NCI-H2107 (cell line): ENCODE measurements at places on chromosomes 1 and 21.
A peak's percentile ranks its signal among the peaks of the same experiment; 100 is the strongest.

- DNase-seq, result no peak
Measured at GRCh38 chr1:12143631-12144155, 23.1 kb upstream of the TNFRSF1B start.

- no peak for DNase-seq
Measured at GRCh38 chr1:92563457-92564216, 76.9 kb upstream of the GFI1 start.

GRCh38 chr1:226548256-226549093, at the start of gene STUM:
Gene STUM, plus strand, starts transcription at chr1:226548764. Its CDS starts 141 bp downstream, at chr1:226548905.
- DNase-seq, result peak; percentile 30

GRCh38 chr1:47432071-47433036, 5.5 kb upstream of the FOXD2 start:
- no peak for DNase-seq

- no peak for DNase-seq
Measured at GRCh38 chr21:42162831-42163510, 56.0 kb upstream of the ABCG1 start.

DNA sequence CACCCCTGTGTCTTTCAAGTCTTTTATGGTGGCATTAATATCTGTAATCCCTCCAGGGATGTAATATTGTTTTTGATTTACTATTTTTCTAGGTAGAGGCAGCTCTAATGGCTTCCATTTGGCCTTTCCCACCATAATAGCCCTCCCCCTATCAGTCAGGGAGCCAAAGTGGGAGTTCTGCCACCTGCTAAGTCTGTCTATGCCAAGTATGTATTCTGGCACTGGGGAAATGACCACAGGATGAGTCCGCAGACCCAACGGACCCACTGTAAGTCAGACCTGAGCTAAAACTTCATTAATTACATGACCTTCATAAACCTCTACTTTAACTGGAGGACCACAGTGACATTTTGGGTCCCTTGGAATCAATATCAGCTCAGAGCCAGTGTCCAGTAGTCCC, 77.1 kb downstream of the GBP6 start:
- DNase-seq, result no peak

DNA sequence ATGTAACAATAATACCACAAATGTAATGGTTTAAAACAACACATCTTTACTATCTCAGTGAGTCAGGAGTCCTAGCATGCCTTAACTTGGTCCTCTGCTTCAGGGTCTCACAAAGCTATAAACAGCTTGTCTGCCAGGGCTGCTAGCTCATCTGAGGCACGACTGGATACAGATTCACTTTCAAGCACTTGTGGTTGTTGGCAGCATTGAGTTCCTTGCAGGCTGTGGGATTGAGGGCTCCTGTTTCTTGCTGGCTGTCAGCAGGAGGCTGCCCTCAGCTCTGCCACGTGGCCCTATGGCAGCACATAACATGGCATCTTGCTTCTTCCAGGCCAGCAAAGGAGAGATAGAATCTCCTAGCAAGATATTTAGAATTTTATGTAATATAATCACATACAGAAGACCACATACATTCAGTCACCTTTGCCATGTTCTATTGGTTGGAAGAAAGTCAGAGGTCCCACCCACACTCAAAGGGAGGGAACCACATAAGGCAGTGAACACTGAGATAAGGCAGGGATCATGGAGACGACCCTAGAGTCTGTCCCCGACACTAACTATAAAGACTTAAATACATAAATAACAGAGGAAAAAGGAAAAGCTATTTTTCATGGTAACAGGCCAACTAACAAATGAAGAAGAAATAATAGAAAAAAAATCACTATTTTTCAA, 18.9 kb upstream of the IPP start:
- peak; percentile 52 for DNase-seq

DNA sequence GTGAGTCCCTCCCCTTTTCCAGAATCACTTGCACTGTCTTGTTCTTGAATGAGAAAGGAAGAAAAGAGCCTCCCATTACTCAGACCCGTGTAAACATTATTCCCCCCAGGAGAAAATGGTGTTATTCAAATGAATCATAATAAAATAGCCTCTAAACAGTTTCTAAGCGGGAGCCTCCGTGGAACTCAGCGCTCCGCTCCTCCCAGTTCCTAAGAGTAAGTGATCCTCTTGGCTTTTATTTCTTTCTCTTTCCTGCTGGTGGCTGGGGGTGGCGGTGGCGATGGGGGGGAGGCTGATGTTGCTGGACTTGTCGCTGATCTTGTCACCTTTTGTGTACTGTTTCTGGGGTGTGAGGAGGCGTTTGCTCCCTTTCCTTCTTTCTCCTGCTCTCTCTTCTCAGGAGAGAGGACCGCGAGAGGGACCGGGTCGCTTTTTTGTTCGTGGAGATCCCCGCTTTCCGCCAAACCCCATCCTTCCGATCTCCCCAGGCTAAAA, 781 bp downstream of the PROX1 start:
- DNase-seq, result peak; percentile 73

- DNase-seq, result no peak
Measured at GRCh38 chr1:183100361-183100974, 77.2 kb downstream of the LAMC1 start.

GRCh38 chr1:53166366-53166765, 23.9 kb upstream of the SLC1A7 start:
- DNase-seq, result no peak

DNA sequence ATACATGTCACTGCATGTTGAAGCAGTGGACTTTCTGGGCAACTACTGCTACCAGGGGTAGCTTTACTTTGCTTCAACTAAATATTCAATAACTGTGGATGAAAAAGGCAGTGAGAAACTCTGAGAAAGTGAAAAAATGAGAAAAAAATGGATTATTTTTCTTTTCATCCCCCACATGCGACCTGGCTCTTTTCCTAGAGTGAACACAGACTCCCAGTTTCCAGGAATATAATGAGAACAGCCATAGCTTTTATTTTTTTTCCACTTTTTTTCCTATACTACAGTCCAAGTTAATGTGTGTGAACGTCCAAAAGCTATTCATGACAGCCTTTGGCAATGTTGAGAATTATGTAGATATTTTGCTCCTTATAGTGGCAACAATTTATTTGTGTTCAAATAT, 230.4 kb downstream of the DNM3 start:
- DNase-seq, result no peak
